ENCODE measurements at places on chromosomes 16 and 17. TPM values are rescaled to one million over a fixed set of nuclear protein-coding genes. Genes with fewer than 3 reads are reported as not detected.

The USP10 gene
- 62.9 TPM for total RNA-seq

The CLEC3A gene
- total RNA-seq, result not detected

The ARL5C gene
- not detected for total RNA-seq

The CD7 gene
- under 0.01 TPM for total RNA-seq

The ANKFN1 gene
- not detected for total RNA-seq

The CLEC18A gene
- 0.69 TPM for total RNA-seq

The SLC12A3 gene
- not detected for total RNA-seq

The FBXW10 gene
- total RNA-seq, result 0.33 TPM

The SGCA gene
- not detected for total RNA-seq

The FNDC8 gene
- not detected for total RNA-seq

The OMG gene
- 2.0 TPM for total RNA-seq

The GJC1 gene
- 17.8 TPM for total RNA-seq

The CLDN6 gene
- total RNA-seq, result not detected

The COQ7 gene
- total RNA-seq, result 23.1 TPM

All from melanocyte of skin (primary cell).